ENCODE measurements at places on chromosomes 11 and 22. TPM values are rescaled to one million over a fixed set of nuclear protein-coding genes. Genes with fewer than 3 reads are reported as not detected.

Gene CHRNA10
- total RNA-seq, result 0.78 TPM

Gene OR8D1
- not detected for total RNA-seq

Gene TENM4
- total RNA-seq, result 0.02 TPM

Gene ANO1
- total RNA-seq, result 1.3 TPM

Gene LRRC56
- total RNA-seq, result 0.63 TPM

Gene CEP164
- total RNA-seq, result 15.0 TPM

Gene TYR
- total RNA-seq, result not detected

Gene FIBIN
- not detected for total RNA-seq

Gene MRGPRE
- not detected for total RNA-seq

Gene ANO5
- 1.4 TPM for total RNA-seq

Gene OR52N1
- total RNA-seq, result not detected

Gene TRIM66
- total RNA-seq, result 2.8 TPM

Gene IL18
- 101 TPM for total RNA-seq

Gene NLRP6
- total RNA-seq, result not detected

Gene FGF19
- total RNA-seq, result 0.03 TPM

Gene SLC22A8
- total RNA-seq, result not detected

Gene PLAAT5
- not detected for total RNA-seq

Gene KDELR3
- total RNA-seq, result 20.3 TPM

Gene DEFB131B
- total RNA-seq, result not detected

Gene VSIG10L2
- total RNA-seq, result not detected

Gene APOA4
- total RNA-seq, result not detected

Gene UCP2
- total RNA-seq, result 85.6 TPM

Gene TESMIN
- 5.9 TPM for total RNA-seq

Gene CXCR5
- total RNA-seq, result 0.08 TPM

Data from A549 treated with CORT108297 at 1 μM for 4 hours (cell line).